Hypothalamus (tissue), 51 donors: ENCODE measurements at places on chromosomes 2 and 18.

DNA sequence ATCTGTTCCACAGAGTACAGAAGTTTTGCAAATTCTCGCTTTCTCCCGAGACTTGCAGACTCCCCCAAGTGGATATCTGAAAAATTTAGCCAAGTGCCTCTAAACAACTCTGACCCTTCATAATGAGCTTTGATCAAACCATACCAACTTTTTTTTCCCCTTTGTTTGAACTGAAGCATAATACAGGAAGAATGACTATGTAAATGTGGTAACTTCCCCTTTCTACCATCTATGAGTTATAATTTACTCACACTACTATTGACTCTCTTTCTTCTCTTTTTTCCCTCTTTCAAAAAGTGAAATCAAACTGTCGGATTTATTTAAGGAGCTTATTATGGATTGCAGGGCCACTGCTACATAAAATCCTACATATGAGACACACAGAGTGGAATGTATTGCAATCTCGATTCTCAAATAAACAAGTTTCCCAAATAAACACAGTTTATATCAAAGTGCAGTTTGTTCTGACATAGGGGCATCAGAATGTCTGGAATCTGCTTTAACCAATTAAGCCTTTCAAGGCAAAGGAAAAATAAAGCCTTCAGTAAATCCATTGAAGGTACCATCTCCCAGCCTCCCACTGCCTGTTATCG, 1.4 kb upstream of the ZNF804A start:
- no peak for DNase-seq

- DNase-seq = no peak
Observed at GRCh38 chr2:132366421-132367180, 50.0 kb upstream of the GPR39 start.

DNA sequence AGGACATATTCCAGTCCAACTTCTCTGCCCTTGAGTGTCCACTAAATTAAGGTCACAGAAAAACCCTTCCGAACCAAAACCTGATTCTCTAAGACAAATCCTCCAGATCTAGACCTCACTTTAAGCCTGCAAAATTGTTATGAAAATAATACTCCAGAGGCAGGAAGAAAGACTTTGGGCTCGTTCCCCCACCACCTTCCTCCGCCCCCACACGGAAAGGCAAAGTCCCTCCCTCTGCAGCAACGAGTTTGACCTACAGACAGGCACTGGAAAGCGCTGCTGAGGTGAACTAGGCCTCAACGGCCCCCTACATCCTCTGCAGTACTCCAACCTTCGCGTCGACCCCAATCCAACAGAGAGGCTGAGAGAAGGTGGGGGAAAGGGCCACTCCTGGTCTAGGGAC, 808 bp downstream of the ATP5MC3 start:
- no peak for DNase-seq

DNA sequence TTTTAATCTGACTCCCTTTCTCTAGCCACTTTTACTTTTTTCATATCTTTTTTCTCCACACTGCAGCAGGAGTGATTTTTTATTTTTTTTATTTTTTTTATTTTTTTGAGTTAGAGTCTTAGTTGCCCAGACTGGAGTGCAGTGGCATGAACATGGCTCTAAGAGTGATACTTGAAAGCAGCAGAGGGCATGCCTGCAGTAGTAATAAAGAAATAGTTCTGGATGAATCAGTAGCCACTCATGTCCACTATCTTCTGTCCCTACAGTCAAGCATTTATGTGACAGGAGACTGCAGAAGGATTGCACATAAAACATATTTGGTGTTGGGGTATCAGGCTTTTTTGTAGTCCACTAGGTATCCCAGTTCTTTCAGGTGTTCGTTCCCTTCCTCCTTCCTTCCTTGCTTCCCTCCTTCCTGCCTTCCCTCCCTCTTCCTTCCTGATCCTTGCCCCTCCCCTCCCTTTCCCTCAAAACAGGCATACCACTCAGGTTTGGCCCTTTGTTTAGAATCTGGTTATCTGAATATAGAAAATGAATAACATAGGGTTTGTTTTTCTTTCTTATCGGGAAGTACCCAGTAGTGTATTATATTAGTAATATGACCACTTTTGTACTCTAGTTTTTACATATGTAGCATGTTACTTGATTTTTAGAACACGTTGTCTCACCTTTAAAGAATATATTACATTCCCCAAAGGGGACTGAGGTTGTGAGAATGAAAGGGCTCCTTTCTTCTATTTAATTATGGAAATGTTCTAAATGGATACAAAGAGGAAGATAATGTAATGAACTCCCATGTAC, 23.5 kb downstream of the MIB1 start:
- no peak for DNase-seq

DNA sequence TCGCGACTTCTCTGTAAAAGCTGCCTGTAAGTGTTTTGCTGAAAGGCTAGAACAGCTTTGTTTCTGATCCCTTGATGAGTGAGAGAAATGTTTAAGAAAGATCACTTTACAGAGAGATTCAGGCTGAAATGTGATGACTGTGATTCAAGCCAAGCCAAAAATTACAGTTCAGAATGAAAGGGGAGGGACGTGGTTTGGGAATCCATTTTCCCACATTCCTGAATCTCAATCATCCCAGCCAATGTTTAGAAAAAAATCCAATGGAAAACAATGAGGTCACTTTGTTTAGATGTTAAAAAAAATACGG, 416.7 kb downstream of the ARHGAP15 start:
- no peak for DNase-seq

- no peak for DNase-seq
Observed at GRCh38 chr2:98311090-98311489, 35.2 kb upstream of the CNGA3 start.

DNA sequence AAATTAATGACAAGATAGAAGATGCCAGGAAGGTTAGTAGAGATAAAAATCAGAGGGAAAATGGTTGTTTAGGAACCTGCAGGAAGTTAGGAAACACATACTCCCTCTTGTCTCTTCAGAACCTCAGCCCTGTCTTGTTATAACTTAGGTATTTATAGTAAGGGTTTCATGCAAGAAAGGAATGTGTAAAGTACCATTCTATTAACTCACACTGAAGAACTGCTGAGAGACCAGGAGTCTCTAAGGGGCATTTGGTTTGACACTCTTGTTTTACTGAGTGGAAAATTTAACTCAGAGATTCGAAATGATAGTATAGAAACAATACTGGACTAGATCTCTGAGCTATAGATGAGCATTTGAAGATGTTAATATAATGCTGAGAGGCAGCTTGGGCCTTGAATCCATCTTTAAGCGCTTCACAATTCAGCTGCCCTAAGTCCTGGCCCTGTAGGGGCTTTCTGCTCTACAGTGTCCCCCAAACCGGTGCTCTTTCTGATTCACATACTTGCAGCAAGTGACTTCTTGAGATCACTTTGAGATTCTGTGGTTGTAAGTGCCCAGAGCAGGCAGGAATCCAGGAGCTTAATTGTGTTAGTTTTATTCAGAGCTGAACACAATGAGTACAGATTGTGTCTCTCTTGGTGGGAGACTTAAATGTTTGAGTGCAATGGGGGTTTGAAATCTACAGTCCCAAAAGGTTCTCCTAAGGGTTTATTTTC, 235.0 kb upstream of the RGPD4 start:
- DNase-seq = no peak

DNA sequence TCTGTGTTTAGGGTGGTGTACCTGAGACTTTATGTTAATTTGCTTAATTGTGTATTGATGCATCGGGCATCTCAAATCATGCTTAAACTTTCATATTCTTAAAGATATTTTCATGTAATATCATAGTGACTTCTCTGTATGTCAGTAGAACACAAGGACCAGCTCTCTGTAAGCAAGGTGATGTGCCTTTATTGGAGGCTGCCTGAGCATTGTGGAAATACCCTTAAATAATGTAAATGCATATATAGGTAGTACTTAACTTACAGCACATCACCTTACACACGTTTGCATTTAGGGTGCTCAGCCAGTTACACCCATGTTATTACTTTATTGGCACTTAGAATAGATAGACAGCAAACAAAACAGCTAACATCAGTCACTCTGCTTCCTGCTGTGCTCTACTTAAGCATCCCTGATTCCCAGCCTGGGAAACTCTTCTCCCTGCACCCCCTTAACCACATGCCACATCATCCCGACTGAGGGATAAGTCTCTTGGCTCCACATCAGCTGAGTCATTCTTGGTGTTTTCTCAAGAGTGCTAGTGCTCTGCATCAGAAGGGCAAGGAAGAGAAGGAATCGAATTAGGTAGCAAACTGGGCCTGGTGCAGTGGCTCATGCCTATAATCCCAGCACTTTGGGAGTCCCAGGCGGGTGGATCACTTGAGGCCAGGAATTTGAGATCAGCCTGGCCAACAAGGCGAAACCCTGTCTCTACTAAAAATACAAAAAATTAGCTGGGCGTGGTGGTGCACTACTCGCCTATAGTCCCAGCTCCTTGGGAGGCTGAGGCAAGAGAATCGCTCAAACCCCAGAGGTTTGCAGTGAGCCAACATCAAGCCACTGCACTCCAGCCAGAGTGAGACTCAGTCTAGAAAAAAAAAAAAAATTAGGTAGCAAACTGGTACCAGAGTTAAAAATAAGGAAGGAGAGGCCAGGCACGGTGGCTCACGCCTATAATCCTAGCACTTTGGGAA, 108.7 kb downstream of the MAP3K20 start:
- DNase-seq = no peak
